ENCODE measurements at places on chromosomes 13 and 19.

- no peak for DNase-seq
These were observed 428.7 kb downstream of the MYO16 start for GRCh38 chr13:109058087-109058486.

- peak; percentile 79 for DNase-seq
These were observed at the start of gene UBE2L5 for GRCh38 chr13:30422054-30422839. Gene UBE2L5, plus strand, starts transcription at chr13:30422493. Its CDS starts 5,498 bp downstream, at chr13:30427991.

DNA sequence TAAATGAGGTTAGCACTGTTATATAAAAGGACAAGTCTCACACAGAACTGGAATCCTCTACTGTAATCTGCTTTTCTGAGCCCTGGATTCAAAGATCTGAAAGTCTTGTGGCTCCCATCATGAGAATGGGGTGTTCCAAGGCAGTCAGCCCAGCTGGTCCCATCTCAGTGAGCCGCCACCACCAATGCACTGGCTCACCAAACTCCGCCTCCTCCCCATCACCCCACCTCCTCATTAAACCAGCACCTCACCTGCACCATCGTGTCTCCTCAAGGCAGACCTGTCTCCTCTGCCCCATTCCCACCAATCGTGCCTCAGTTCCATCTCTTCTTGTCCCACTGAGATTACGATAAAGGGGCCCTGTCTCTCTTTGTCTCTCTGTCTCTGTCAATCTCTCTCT lies 166.7 kb downstream of the USP12 start:
- DNase-seq: no peak

GRCh38 chr13:49954674-49955455 lies 18.7 kb upstream of the SPRYD7 start:
- peak; percentile 47 for DNase-seq

DNA sequence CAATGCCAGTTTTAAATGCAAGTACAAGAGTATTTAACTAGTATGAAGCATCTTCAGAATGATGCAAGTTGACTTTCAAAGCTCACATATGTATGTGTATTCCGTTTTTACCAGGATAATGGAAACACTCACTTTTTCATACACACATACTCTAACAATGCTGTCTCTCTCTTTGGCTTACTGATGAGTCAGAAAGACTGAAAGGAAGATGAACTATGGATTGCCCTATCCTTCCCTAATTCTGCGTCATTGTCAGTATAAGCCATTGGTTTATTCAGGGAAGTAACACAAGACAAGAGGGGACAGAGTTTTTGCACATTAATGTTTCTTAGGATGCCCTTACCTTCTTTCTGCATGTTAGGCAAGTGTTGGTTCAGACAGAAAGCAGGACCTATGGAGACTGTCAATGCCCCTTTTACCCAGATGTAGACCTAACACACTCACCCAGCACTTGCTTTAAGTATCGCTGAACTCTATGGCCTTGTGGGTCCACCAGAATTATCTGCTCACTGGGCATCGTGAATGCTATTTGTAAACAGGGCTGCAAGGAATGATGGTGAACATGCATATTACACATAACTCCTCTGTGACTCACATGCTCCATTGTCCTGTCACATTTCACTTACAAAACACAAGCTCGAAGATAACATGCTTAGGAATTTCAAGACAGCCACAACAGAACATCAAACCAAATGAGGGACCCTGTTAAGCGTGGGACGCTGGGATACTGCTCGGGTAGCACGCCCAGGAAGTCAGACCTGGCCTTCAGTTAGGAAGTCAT lies 10.0 kb upstream of the OXGR1 start:
- DNase-seq: no peak

GRCh38 chr19:8240274-8241229 lies 31.4 kb downstream of the CERS4 start:
- DNase-seq: peak; percentile 82

- DNase-seq: no peak
These were observed 167.9 kb downstream of the LMO7 start for GRCh38 chr13:75804054-75804453.

GRCh38 chr13:107342747-107343146 lies 774.8 kb upstream of the ARGLU1 start:
- no peak for DNase-seq

DNA sequence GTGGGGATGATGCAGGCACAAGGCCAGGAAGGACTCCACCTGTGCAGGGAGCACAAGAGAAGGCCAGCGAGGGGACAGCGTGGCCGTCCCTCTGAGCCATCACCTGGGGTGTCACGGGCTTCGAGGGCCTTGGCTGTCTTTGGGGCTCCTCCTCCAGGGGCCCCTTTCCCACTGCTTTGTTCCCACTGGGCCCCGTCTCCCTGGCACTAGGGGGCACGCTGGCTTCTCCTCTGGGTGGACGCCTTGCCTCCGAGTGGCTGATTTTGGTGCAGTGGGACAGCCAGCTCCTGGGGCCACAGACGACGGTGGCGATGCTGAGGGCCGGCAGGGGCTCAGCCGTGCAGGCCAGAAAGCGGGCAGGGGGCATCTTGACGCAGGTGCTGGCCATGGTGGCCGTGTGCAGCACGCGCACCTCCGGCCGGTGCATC lies 43.2 kb upstream of the GRTP1 start:
- no peak for DNase-seq

DNA sequence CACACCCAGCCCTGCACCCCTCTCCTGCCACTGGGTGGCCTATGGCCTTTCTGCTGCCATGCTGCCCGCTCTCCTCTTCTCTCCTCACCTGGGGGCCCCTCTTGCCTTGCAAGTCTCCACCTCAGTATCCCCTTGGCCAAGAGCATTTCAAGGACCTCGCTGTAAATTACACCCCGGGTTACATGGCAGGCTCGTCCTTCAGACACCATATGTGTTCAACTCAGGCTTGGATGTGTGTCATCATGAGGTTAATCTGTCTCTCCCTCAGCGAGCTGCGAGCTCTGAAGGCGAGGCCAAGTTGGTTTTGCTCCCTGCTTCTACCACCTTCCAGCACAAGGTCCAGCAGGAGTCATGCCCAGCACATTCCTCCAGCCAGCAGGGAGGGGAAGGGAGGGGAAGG lies 74.8 kb upstream of the TM9SF2 start:
- DNase-seq: no peak

DNA sequence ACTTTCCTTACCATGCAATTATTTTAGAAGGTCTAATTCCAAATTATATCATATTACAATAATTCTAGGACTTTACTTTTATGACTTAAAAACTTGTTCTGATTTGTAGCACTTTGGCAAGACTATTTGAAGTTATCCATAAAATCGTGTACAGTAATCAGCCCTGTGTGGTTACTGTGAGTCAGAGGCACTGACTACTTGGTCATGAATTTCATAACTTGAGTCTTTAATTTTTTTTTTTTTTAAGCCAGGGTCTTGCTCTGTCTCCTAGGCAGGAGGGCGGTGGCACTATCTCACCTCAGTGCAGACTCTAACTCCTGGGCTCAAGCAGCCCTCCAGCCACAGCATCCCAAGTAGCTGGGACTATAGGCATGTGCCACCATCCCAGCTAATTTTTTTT lies 1319.2 kb upstream of the SLC10A2 start:
- no peak for DNase-seq

DNA sequence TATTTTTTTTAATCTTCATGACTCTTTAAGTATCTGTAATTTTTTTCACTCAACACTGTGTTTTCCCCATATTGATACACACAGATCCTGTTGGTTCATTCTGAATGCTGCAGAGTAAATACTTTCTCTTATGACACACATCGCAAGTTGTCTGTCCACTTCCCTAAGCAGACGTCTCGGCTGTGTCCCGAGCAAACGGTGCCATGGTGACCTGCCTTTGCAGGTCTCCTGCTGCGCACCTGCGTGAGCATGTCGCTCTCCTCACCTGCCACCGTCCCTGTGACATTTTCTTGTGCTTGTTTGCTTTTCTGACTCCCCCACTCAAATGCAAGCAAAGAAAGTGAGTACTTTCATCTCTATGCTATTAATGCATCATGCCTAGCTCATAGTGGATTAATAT lies 57.8 kb downstream of the CCDC70 start:
- no peak for DNase-seq

All from transverse colon (tissue), 4 donors.